ENCODE measurements at places on chromosomes 5 and 9.

DNA sequence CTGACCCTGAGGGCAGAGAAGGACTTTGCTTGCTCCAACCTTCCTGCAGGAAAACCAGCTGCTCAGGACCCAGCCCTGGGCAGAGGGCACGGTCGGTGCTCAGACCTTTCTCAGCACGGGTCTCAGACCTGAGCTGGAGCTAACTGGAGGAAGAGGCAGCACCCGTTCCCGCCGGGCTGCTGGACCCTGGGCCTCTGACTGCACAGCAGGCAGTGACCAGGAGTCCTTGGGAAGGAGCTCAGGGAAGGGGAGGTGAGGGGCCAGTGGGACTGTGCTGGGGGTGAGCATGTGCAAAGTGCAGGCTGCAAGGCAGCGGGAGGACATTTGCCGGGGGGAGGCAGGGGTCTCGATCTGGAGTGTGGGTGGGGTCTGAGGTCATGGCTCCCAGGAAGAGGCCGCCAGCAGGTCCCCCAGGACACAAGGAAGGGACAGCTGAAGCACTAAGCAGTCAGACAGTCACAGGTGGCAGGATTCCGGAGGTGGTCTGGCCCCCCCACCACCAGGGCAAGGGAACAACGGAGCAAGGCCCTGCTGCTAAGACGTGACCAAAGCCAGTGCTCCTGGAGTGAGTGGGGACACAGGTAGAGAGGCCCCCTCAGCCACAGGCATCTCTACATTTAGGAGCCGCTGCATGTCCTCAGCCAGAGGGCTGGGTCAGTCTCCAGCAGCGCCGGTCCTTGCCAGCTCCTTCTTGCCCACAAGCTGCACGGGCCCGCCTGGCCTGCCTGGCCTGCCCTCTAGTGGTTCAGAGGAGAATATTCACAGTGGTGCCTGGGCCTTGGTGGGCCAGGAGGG, 4.8 kb upstream of the DPM2 start:
- no peak for DNase-seq

GRCh38 chr5:21654-22233, 70.2 kb upstream of the PLEKHG4B start:
- DNase-seq: no peak

- DNase-seq: no peak
These were observed 74.0 kb downstream of the COL27A1 start for GRCh38 chr9:114229295-114229694.

- DNase-seq: no peak
These were observed 25.4 kb downstream of the EPB41L4B start for GRCh38 chr9:109295221-109296130.

- DNase-seq: no peak
These were observed 70.7 kb upstream of the TAF1L start for GRCh38 chr9:32706004-32706724.

GRCh38 chr9:96004379-96004778, 128.9 kb downstream of the ERCC6L2 start:
- DNase-seq: no peak

DNA sequence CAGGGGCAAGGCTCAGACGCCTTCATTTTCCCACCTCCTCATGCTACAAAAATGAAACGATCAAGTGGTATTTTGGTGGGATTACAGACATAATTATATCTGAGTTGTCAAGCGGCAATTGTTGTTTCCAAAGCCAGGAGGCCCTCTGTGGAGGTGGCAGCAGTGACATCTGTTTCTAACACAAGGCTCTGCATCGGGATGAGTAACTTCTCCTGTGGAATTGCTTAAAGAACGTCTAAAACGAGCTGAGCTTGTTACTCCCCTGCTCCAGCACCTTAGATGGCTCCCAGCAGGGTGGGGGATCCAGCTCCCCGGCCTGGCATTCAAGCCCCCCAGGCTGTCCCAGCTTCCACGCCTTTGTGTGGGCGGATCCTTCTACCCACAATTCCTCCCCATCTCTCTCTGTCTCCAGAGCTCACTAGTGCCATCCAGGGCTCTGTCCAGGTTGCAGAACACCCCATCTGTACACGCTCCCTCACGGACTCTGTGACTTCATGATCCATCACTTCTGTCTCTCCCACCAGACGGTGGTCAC, 36.8 kb downstream of the DAB2IP start:
- DNase-seq: no peak

GRCh38 chr5:87582149-87582548, 169.4 kb upstream of the CCNH start:
- no peak for DNase-seq

DNA sequence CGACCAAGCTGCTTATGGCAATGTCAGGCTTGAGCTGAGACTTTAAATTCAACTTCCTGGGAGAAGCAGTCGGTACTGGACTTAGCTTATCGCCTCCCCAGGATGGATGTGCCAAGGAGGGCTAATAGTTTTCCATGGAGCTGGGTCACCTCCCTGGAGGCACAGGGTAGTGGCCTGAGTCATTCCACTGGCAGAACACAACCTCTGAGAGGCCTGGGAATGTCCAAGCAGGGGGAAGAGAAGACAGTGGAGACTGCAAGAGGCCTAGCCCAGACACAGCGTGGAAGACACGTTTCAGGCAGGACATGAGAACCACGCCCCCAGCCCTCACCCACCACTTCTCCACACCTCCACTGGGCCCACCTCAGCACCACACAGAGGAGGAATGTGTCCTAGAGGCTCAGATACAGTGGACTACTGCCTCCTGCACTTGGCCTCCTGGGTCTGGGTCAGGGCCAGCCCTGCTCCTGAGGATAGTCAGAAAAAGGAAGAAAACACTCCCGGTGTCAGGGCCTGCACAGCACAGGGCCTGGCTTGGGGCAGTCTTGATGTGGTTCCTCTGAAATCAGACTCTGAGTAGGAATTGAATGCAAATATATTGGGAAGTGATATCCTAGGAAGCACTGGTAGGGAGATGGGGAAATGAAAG, 171.8 kb downstream of the FSTL4 start:
- DNase-seq: no peak

GRCh38 chr9:137025517-137025966, 2.5 kb downstream of the ABCA2 start:
- no peak for DNase-seq

GRCh38 chr9:134455934-134456755, 129.9 kb downstream of the RXRA start:
- peak; percentile 99 for DNase-seq

DNA sequence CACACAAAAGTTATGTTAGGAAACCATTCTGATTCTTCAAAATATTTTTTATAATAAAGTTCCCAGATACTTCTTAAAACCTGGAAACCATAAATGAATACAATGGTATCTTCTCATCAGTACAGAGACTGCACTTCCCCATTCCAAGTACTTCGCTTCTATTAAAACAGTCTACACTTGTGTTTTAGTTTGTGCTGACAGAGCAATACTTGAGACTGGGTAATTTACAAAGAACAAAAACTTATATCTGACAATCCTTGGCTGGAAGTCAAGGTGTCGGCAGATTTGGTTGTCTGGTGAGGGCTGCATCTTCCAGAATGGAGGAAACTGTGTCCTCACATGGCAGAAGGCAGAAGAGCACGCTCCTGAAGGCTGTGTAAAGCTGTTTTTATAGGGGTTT, 70.1 kb downstream of the RFX3 start:
- DNase-seq: no peak

DNA sequence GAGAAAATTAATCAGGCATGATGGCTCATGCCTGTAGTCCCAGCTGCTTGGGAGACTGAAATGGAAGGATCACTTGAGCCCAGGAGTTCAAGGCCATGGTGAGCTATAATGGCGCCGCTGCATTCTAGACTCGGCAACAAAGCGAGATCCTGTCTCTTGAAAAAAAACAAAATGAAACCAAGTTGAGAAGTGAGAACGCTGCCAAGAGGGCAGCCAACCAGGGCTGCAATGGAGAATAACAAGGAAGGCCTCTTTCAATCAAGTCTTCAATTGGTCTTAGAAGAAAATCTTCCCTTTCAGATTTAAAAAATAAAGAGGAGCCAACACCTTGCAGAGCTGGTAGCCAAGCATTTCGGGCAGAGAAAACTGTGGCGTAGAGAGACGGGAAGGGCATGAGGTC, 14.7 kb downstream of the KIAA1958 start:
- DNase-seq: no peak

GRCh38 chr5:19608444-19609002, 379.5 kb downstream of the CDH18 start:
- no peak for DNase-seq

DNA sequence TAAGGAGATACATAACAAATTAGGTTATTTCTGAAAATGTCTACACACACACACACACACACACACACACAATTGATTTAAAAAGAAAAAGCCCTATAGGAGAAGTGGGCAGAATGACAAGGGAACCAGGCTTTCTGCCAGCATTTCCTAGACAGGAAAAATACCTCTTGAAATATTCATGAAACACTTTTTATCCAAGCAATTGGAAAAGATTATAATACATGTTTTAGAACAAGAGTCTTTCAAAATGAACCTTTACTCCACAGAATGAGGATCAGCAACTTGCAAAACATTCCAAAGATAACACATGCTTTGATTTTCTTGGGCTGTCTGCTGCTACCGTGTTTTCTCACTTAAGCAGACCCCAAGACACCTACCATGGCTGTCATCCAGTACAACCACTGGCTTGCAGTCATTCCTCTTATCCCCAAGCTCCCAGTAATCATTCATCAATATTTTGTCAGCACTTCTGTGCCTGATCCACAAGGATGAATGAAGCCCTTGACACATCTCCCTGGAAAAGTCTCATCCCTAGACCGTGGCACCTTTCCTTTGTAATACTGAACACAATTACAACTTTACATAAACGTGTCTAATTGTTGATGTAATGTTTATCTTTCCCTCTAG, 717.1 kb upstream of the ZNF608 start:
- DNase-seq: no peak

DNA sequence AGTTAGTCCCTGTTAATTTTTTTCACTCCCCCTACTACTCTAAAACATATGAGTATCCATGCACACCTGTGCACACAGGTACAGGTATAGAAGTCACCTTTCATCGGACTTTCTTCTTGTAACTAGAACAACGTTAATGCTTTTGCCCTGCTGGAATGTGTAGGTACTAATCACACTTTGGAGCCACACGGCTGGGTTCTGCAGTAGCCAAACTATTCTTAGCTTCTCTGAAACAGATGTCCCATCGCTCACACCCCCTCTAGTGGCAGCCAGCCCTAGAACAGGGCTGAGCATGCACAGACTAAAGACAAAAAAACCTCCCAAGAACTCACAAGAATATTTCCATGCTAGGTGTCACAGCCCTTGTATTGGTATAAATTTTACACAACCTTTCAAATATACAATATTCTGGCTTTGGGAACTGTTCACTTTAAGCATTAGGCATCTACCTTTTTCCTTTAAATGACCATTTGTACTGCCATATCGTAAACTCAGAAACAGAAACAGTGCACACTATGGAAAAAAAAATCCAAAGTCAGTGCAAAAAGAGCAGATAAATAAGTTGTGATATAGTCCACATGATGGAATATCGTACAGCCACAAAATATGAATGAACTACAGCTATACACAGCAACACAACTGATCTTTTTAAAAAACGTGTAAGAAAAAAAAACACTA, 64.0 kb downstream of the RETREG1 start:
- DNase-seq: no peak

DNA sequence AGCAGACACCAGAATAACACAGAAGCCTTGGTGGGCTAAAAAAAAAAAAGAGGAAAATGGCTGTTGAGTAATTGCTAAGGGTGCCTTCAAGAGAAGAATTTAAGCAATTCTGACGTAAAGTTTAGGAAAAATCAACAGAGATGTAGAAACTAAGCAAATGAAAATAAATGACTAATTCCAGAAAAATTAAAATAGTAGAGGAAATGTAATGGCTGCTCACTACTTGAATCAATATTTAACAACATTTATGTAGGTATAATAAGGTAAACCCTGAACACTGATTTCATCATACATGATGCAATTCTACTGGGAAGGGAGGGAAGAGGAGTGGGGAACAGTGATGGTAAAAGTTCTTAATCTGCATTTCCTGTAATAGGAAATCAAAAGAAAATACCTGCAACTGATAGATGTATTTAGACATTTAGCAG, 41.4 kb downstream of the PUM3 start:
- no peak for DNase-seq

DNA sequence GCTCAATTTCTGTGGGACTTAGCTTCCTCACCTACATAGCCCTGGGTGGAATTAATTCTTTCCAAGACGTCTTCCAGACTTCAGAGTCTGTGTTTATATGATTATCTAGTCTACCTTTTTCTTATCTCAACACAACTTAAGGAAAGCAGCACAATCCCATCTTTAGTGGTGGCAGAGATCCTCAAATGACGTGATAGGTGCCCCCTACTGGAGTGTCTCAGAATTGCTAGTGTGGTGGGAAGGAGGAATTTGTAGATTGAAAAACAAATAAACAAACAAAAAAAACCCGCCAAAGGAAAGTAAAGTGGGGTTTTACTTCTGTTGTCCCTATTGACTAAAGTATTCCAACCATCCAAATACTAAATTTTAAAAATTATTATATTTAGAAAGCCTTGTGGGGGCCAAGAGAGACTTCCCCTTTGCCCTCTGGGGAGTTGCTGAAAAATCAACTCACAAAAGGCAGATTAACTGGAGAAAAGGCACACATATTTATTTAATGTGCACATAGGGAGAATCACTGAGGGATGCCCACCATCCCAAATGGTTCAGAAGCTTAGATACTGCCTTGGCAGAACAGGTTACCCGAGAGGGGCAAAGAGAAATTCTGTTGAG, 283.3 kb downstream of the TMEM167A start:
- DNase-seq: peak; percentile 7

DNA sequence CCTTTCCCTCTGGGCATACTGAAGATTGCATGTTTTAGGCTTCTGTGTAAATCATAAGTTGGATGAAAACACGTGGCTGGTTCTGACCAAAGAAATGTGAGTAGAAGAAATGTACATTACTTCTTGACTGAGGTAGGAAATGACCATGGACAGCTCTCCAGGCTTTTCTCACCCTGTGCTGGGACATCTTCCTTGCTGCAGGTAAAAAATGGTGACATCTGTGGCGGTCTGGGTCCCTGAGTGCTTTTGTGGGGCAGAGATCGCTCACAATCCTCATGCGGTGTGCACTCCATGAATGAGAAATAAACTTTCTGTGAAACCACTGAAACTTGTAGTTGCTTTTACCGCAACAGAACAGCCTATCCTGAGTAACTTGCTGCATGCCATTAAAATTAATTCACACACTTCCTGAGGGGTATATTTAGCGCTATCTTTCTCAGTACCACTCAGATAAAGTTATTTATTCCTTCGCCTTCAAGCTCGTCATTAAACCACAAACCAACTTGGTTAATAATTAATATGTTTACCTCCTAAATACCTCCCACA, 730.4 kb downstream of the EFNA5 start:
- DNase-seq: no peak

GRCh38 chr5:5826911-5827310, 404.4 kb downstream of the ICE1 start:
- no peak for DNase-seq

GRCh38 chr9:111696796-111697195, 35.4 kb downstream of the GNG10 start:
- no peak for DNase-seq

DNA sequence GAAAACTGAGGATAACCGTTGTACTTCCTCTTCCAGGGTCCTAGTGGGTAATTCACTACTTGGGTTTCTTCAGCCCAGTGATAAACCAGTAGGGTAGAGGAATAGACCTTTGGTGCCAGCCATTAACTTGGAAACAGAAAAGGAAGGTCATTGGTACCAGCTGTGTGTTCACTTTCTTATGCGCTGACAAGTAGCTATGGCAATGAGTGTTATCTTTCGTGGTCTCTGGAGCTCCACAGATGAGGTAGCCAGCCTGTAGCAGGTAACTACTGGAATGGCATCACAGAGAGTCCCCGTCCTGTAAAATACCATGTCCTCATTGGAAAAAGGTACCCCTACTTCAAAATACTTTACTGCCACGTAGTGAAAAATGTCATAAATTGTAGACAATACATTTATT, 2.3 kb downstream of the UHRF2 start:
- DNase-seq: no peak

- DNase-seq: no peak
These were observed 56.2 kb upstream of the ZNF622 start for GRCh38 chr5:16521521-16522483.

Data from GM04504 (cell line).